Erythroblast (primary cell): ENCODE measurements at places on chromosomes 7 and 10.

GRCh38 chr10:30056281-30056680 lies 3.1 kb downstream of the JCAD start:
- no peak for DNase-seq

DNA sequence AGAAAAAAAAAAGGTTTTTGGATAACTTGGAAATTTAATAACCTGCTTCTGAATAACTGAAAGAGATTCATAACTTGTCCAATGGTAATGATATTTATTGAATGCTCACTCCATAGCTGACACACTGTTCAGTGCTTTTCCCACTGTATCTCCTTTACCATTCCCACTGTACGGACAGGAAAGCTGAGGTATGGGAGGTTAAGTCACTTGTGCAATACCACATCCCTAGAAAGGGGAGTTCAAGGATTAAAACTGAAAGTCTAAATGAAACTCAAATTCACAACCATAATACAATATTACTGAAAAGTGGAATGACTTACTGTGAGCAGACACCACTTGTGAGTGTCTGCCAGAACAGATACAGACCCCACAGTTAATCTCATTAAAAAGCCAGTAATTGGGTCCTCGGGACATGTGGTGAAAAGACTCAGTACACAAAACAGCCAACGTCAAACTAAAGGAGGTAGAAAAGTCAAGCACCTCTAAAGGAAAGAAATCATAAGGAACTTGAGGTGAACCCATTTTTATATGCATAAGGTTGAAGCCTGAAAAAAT lies 13.8 kb upstream of the RHOBTB1 start:
- DNase-seq: no peak

GRCh38 chr10:106836933-106837663 lies 327.4 kb downstream of the SORCS1 start:
- DNase-seq: no peak

DNA sequence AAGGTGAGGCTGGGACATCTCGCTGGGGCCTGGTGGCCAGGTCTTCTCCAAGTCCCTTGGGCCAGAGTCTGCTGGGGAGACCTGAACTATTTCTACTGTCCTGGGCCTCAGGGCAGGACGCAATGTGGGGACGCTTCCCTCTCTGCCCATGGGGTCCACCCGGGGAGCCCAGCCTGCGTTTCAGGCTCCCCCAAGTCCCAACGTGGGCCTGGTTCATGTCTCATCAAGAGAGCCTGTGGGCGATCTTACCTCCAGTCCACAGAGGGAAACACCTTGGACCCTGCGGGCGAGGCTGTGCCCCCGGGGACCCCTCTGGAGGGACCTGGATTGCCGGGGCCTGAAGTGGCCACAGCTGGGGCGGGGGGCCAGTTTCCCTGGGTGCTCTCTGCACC lies 91.7 kb downstream of the DNAJB6 start:
- DNase-seq: no peak

DNA sequence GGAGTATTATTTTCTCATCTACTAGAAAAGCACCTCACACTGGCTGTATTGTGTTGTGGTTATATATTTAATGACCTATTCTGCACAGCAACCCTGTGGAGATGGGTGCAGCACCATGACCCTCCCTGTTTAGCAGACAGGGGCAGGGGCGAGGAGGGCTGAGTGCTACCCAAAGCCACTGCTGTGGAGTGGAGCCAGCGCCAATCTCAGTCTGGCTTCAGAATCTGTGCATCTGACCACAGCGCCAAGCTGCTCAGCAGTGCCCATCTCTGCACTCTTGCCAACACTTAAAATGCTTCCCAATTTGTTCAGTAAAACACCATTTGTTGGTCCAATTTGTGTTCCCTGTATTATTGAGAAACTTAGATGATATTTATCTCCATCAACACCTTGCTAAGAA lies 239.1 kb downstream of the ZMYND11 start:
- no peak for DNase-seq

- no peak for DNase-seq
These were observed 677.9 kb downstream of the PARD3 start for GRCh38 chr10:34137201-34137600.

DNA sequence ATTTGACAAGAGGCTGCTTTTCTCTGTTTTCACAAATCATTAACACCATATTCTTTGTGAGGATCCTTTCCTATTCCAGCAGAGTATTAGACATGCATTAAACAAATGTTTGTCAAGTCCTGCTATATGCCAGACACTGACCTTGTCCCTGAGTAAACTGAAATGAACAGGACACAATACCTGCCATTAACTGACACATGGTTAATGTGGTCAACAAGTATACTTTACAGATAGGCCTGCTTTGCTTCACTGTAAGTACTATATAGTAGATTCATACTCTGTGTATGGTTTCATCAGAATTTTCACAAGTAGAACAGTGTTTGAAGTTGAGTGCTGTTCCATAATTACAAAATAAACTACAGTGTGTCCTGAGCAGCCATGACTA lies 5.9 kb downstream of the TNKS2 start:
- DNase-seq: no peak

GRCh38 chr7:22628112-22628511 lies 98.9 kb upstream of the IL6 start:
- DNase-seq: no peak

- no peak for DNase-seq
These were observed 99.2 kb downstream of the ATXN7L1 start for GRCh38 chr7:105776986-105777910.

DNA sequence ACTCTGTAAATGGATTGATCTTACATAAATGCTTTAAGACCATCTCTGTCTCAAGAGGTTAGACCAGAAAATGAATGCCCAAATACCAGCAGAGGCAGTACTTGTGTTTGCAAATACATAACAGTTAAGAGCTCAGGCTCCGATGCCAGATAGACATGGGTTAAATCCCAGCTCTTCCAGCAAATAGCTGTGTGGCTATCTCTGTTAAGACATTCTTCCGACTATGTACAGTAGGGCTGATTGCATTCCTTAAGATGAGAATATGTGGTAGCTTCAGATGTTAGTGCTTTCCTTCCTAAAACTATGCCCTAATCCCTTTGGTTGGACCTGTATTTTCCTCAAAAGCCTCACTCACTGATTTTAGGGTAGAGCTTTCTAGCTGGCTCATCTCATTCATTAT lies 2.2 kb downstream of the IDE start:
- DNase-seq: no peak
